ENCODE measurements at places on chromosomes 7 and 10. TPM values are rescaled to one million over a fixed set of nuclear protein-coding genes. Genes with fewer than 3 reads are reported as not detected.
A peak's percentile ranks its signal among the peaks of the same experiment; 100 is the strongest.

DNA sequence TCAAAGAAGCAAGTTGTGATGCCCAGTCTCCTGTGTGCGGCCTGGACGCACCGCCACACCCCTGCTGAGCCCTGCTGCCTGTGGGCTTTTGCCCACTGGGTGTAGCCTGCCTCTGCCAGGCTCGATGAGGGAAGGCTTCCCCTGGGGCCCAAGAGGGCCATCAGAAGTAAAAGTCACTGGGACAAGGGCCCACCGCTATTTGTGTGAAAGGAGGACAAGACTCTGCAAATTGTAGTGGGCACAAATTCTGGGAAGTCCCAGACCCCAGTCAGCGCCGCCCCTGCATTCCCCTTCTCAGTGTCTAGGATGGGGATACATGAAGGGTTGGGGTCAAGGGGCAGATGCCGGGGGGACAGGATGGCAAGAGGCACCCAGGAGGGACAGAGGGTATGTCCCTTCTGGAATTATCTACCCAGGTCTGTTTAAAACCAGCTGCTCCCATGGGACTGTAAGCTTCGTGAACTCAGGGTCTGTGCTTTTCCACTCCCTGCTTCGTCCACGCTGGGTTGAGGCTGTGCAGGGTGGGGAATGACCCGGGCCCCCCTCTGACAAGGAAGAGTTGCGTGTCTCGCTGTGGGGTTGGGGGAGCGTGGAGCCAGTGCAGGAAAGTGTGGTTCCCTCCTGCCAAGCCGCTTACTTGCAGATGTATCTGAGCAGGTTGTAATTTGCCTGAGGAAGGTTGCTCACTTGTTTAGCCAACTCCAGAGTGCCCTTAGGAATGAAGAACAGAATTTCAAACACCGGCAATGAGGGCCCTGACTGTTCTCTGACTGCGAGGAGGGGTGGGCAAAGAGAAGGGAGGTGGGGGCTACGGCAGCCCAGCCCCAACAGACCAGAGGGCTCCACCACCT lies 147.2 kb downstream of the MAPK8 start:
- no peak for DNase-seq
- peaks cover 10% of the 10 kb centered on the region for H3K4me1 ChIP-seq
- no peak overlapping the region for H3K27ac ChIP-seq

SGCE gene
- polyA plus RNA-seq, result 130 TPM

DNA sequence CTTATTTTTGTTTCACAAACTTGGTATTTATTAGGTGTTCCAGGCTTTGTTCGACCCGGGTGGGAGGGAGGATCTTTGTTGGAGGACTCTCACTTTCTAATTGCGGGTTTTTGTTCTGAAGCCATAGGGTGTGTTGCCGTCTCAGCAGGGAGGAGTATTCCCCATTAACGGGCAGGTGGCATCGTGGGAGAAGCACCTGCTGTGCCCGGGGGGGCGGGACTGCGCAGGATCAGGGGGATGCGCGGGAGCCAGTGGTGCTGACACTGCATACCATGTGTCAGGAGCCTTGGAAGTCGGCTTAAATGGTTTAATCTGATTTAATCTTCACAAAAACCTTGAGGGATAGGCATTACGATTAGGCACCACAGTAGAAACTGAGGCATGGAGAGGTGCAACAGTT lies 113.0 kb downstream of the MGMT start:
- no peak for DNase-seq
- no peaks in the 10 kb centered on the region for H3K4me1 ChIP-seq
- H3K27me3 ChIP-seq, result no peaks in the 10 kb centered on the region

DNA sequence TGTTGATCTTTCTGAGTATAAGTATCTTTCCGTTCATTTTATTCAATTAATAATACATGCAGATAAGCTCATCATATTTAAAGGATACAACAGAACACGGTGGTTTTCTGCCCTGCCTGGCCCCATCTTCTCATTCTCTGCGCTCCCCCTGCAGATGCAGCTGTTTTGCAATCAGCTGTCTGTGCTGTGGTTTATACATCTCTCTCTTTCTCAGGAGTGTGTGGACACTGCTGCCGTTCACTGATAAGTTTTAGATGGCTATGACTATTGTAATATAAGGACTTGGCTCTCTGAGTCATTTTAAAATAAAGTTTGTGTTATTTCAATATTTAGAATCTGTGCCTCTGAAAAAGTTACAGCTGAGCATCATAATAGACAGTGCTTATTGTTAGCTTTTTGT lies 54.5 kb downstream of the CUL1 start:
- no peak overlapping the region for H3K27ac ChIP-seq
- no peaks in the 10 kb centered on the region for H3K4me1 ChIP-seq
- peaks cover 20% of the 10 kb centered on the region for H3K36me3 ChIP-seq
- H3K4me3 ChIP-seq, result no peak overlapping the region
- DNase-seq, result no peak

DNA sequence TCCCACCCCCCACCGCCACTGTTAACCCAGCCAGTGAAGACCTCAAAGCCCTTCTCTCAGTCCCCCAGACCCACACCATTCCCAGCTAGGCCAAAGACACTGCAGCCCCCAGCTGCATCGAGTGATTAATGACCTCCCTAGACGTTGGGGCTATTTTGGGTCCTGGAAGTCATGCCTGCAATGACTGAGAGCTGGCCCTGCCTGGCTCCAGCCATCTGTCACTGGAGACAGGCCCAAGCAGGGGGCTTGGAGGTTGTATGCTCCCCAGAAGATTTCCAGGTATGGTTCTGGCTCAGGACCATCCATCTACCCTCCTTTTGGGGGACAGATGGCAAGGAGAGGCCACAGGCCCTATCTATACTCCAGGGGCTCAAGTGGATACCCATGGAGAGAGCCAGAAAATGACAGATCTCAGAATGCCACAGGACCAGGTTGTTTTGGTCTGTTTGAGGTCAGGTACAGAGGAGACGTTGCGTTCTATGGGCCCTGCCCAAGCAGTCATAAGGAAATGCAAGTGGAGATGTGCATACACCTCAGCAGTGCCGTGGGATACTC lies 5.1 kb downstream of the KCNIP2 start:
- H3K27ac ChIP-seq, result no peak overlapping the region
- no peaks in the 10 kb centered on the region for H3K27me3 ChIP-seq
- no peak overlapping the region for H3K4me3 ChIP-seq
- DNase-seq, result no peak

DNA sequence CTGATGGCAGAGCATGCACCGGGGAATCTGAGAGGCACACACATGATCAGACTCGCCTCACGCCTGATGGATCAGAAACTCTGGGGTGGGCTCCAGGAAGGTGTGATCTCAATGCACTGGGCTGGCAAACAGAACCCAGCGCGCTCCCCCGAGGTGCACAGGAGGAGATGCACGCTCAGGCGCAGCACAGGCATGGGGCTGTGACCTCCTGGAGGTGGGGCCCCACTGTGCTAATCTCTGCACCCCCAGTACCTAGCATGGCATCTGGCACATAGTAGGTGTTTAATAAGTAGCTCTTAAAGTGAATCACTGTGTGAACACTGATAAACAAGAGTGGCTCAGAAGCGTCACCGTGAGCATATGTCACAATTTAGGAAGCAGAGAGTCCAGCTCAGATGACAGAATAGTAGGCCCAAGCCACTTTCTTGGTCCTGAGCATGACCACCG lies 57.9 kb downstream of the PROSER2 start:
- no peak overlapping the region for H3K4me3 ChIP-seq
- no peaks in the 10 kb centered on the region for H3K27me3 ChIP-seq
- H3K4me1 ChIP-seq, result peaks cover 15% of the 10 kb centered on the region
- no peak for DNase-seq

CCZ1B gene
- 55.3 TPM for polyA plus RNA-seq

DNA sequence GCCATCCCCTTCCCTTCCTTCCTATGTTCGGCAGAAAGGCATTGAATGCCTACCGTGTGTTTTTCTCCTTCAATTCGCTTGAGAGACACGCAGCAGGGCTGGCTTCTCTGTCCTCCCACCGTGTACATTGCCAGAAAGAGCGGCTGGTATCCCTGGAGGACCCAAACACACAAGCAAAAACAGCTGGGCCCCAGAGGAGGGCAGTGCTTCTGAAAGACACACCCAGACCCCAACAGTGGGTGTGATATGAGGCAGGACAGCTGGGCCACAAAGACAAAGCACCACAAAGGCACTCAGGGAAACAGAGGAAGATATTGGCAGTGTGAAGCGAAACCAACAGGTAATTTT lies 133.1 kb upstream of the SH2B2 start:
- H3K36me3 ChIP-seq, result no peaks in the 10 kb centered on the region
- H3K27me3 ChIP-seq, result no peaks in the 10 kb centered on the region
- no peak overlapping the region for H3K4me3 ChIP-seq
- no peak overlapping the region for H3K27ac ChIP-seq
- no peaks in the 10 kb centered on the region for H3K4me1 ChIP-seq

- H3K27ac ChIP-seq, result no peak overlapping the region
- peak; percentile 41 for DNase-seq
- peaks cover 13% of the 10 kb centered on the region for H3K4me1 ChIP-seq
- H3K27me3 ChIP-seq, result no peaks in the 10 kb centered on the region
- H3K36me3 ChIP-seq, result no peaks in the 10 kb centered on the region
- H3K4me3 ChIP-seq, result no peak overlapping the region
These were observed 22.2 kb upstream of the BAIAP2L1 start for GRCh38 chr7:98423043-98423442.

DNA sequence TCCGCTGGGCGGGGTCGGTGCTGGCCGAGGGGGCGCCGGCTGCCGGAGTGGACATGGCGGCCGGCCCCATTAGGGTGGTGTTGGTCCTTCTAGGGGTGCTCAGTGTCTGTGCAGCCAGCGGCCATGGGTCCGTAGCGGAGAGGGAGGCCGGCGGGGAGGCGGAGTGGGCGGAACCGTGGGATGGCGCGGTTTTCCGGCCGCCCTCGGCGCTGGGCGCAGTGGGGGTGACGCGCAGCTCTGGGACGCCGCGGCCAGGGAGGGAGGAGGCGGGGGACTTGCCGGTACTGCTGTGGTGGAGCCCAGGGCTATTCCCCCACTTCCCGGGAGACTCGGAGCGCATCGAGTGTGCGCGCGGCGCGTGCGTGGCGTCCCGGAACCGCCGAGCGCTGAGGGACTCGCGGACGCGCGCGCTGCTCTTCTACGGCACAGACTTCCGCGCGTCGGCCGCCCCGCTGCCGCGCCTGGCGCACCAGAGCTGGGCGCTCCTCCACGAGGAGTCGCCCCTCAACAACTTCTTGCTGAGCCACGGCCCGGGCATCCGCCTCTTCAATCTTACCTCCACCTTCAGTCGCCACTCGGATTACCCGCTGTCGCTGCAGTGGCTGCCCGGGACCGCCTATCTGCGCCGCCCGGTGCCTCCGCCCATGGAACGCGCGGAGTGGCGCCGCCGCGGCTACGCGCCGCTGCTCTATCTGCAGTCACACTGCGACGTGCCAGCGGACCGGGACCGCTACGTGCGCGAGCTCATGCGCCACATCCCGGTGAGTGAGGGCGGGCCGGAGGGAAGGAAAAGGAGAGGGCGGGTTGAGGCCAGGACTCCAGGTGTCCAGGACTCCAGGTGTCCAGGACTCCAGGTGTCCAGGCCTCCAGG lies 9.3 kb upstream of the CHCHD1 start:
- peaks cover 24% of the 10 kb centered on the region for H3K4me1 ChIP-seq
- H3K4me3 ChIP-seq, result peak overlapping the region; percentile 76
- peaks cover 49% of the 10 kb centered on the region for H3K36me3 ChIP-seq
- peak overlapping the region; percentile 92 for H3K27ac ChIP-seq
- DNase-seq, result peak; percentile 93

DNA sequence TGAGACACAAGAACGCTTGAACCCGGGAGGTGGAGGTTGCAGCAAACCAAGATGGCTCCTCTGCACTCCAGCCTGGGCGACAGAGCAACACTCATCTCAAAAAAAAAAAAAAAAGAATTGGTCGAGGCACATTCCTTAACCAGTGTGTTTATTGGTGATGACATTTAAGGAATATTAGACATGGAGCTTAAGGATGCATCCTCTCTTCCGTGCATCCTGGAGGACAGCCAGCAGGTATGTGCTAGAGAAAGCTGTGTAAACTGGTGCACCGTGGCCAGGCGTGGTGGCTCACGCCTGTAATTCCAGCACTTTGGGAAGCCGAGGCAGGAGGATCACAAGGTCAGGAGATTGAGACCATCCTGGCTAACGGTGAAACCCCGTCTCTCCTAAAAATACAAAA lies 11.8 kb downstream of the ZKSCAN1 start:
- no peaks in the 10 kb centered on the region for H3K27me3 ChIP-seq
- DNase-seq, result no peak
- no peaks in the 10 kb centered on the region for H3K4me1 ChIP-seq
- no peak overlapping the region for H3K4me3 ChIP-seq
- peaks cover 61% of the 10 kb centered on the region for H3K36me3 ChIP-seq

- H3K36me3 ChIP-seq, result 0 out of 2 replicates have a peak, but pooled peaks cover 1% of the 10 kb centered on the region
- no peak for DNase-seq
- H3K4me3 ChIP-seq, result peak overlapping the region; percentile 72
- no peaks in the 10 kb centered on the region for H3K4me1 ChIP-seq
These were observed 534 bp downstream of the FZD9 start for GRCh38 chr7:73433924-73434700.

- H3K36me3 ChIP-seq, result no peaks in the 10 kb centered on the region
- no peak overlapping the region for H3K27ac ChIP-seq
- DNase-seq, result no peak
- H3K27me3 ChIP-seq, result no peaks in the 10 kb centered on the region
These were observed 26.6 kb downstream of the ST8SIA6 start for GRCh38 chr10:17427666-17428350.

DNA sequence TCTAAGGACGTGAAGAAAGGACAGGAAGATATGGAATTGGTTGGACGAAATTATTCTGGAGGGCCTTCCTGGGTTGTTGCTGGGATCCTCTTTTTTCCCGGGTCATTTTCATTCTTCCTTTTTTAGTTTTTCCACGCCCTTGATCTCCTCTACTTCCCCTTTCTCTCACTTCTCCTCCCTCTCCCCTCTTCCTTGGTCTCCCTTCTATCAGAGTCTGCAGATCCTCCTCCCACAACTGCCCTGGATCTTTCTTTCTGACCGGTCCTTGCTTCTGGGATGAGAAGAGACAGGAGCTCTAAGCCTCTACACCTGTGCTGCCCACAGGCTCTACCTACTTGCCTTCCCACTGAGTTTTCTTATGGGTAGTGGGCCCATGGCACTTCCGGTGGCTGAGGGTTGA lies 103.7 kb upstream of the RELN start:
- H3K27me3 ChIP-seq, result no peaks in the 10 kb centered on the region
- no peak overlapping the region for H3K27ac ChIP-seq
- H3K4me1 ChIP-seq, result no peaks in the 10 kb centered on the region
- DNase-seq, result no peak

DNA sequence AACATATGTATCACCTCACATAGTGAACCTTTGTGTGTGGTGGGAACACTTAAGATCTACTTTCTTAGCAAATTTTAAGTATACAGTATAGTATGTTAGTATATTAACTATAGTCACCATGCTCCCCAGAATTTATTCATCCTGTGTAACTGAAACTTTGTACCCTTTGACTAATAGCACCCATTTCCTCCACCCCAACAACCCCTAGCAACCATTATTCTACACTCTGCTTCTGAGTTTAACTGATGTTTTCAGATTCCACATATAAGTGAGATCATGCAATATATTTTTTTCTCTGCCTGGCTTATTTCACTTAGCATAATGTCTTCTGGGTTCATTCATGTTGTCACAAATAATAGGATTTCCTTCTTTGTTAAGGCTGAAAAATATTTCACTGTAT lies 6.9 kb upstream of the VWDE start:
- no peak for DNase-seq
- no peak overlapping the region for H3K27ac ChIP-seq
- no peak overlapping the region for H3K4me3 ChIP-seq
- peaks cover 3% of the 10 kb centered on the region for H3K27me3 ChIP-seq
